ENCODE measurements at places on chromosomes 1 and 21. TPM values are rescaled to one million over a fixed set of nuclear protein-coding genes. Genes with fewer than 3 reads are reported as not detected.

Gene GPATCH4
- total RNA-seq, result 23.7 TPM

Gene NTRK1
- 4.9 TPM for total RNA-seq

Gene GJA9
- not detected for total RNA-seq

GRCh38 chr1:8871539-8871935 is 6.9 kb downstream of the ENO1 start:
- DNase-seq, result no peak
- H3K27ac ChIP-seq, result no peak overlapping the region
- H3K4me3 ChIP-seq, result no peak overlapping the region
- peaks cover 10% of the 10 kb centered on the region for H3K36me3 ChIP-seq
- no peaks in the 10 kb centered on the region for H3K4me1 ChIP-seq

DNA sequence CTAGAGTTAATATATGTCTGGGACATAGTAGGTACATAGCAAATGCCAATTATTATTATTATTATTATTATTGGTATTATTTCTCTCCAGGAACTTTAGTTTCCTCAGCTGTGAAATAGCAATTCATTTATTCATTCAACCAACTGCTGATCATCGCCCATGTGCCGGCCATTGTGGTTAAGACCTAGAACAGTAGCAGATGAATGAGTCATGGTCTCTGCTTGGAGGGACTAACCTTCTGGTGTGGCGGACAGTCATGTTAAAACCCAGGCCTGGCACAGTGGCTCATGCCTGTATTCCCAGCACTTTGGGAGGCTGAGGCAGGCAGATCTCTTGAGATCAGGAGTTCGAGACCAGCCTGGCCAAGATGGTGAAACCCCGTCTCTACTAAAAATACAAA is 23.8 kb upstream of the LDLRAP1 start:
- no peak for DNase-seq
- H3K27ac ChIP-seq, result no peak overlapping the region
- H3K27me3 ChIP-seq, result no peaks in the 10 kb centered on the region
- no peaks in the 10 kb centered on the region for H3K4me1 ChIP-seq
- no peak overlapping the region for H3K4me3 ChIP-seq

- peak overlapping the region; percentile 44 for H3K4me3 ChIP-seq
- H3K27me3 ChIP-seq, result no peaks in the 10 kb centered on the region
- H3K4me1 ChIP-seq, result no peaks in the 10 kb centered on the region
- H3K36me3 ChIP-seq, result no peaks in the 10 kb centered on the region
- H3K27ac ChIP-seq, result peak overlapping the region; percentile 10
Observed at GRCh38 chr1:27357281-27358037, 9.3 kb downstream of the MAP3K6 start.

- no peak overlapping the region for H3K4me3 ChIP-seq
- H3K27ac ChIP-seq, result no peak overlapping the region
- H3K4me1 ChIP-seq, result no peaks in the 10 kb centered on the region
- H3K27me3 ChIP-seq, result no peaks in the 10 kb centered on the region
Observed at GRCh38 chr1:157000686-157001085, 44.9 kb downstream of the ARHGEF11 start.

- H3K4me3 ChIP-seq, result no peak overlapping the region
- DNase-seq, result peak; percentile 24
- H3K27ac ChIP-seq, result peak overlapping the region; percentile 58
- no peaks in the 10 kb centered on the region for H3K36me3 ChIP-seq
Observed at GRCh38 chr21:46111193-46111571, 13.3 kb downstream of the COL6A2 start.

- H3K27me3 ChIP-seq, result no peaks in the 10 kb centered on the region
- H3K4me1 ChIP-seq, result no peaks in the 10 kb centered on the region
- peak overlapping the region; percentile 50 for H3K27ac ChIP-seq
- peak; percentile 86 for DNase-seq
- no peak overlapping the region for H3K4me3 ChIP-seq
Observed at GRCh38 chr1:153880962-153881361, 41.8 kb downstream of the GATAD2B start.

GRCh38 chr1:184395370-184395769 is 8.5 kb downstream of the C1orf21 start:
- no peaks in the 10 kb centered on the region for H3K4me1 ChIP-seq
- peak overlapping the region; percentile 49 for H3K27ac ChIP-seq
- no peaks in the 10 kb centered on the region for H3K27me3 ChIP-seq
- no peaks in the 10 kb centered on the region for H3K36me3 ChIP-seq

- no peak overlapping the region for H3K4me3 ChIP-seq
- H3K36me3 ChIP-seq, result no peaks in the 10 kb centered on the region
- H3K27me3 ChIP-seq, result no peaks in the 10 kb centered on the region
- H3K27ac ChIP-seq, result no peak overlapping the region
- H3K4me1 ChIP-seq, result no peaks in the 10 kb centered on the region
Observed at GRCh38 chr1:96880626-96881025, 159.0 kb downstream of the PTBP2 start.

GRCh38 chr1:23421753-23422240 is 2.8 kb downstream of the TCEA3 start:
- peak overlapping the region; percentile 69 for H3K27ac ChIP-seq
- no peaks in the 10 kb centered on the region for H3K27me3 ChIP-seq
- peaks cover 10% of the 10 kb centered on the region for H3K4me1 ChIP-seq

GRCh38 chr1:64922336-64922735 is 44.0 kb downstream of the JAK1 start:
- no peaks in the 10 kb centered on the region for H3K36me3 ChIP-seq
- H3K27me3 ChIP-seq, result no peaks in the 10 kb centered on the region
- H3K4me1 ChIP-seq, result peaks cover 19% of the 10 kb centered on the region
- H3K4me3 ChIP-seq, result no peak overlapping the region

DNA sequence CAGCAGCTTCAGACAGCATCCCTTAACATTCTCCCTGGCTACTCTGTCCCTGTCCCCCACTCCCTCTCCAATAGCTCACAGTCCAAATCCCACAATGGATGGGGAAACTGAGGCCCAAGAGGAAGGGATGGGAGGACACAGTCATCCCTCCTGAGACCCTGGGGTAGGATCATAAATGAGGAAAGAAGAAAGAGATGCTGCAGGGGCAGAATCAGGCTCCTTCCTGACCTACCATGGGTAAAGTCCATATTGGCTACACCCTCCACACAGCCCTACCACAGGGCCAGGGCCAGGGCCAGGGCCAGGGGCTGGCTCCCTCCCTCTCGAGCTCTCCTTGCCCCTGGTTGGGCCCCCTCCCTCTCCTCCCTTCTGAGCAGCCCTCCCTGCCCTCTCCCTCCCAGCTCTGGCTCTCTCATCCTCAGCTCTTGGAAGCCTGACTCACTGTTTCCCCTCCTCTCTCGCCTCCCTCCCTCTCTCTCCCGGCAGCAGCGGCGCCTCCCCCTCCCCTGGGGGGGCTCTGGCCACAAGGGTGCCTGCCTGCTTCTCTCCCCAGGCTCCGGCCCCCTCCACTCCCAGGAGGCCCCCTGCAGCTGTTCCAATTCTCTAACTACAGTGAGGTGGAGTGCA is 4.9 kb downstream of the AHDC1 start:
- H3K27ac ChIP-seq, result peak overlapping the region; percentile 92
- no peaks in the 10 kb centered on the region for H3K36me3 ChIP-seq
- no peak for DNase-seq
- H3K4me1 ChIP-seq, result peaks cover 40% of the 10 kb centered on the region

Measured in breast epithelium (tissue), 4 donors.